ENCODE measurements at places on chromosomes 11 and 22.

- DNase-seq = no peak
Measured at GRCh38 chr11:81449588-81450156, 1284.0 kb downstream of the FAM181B start.

- no peak for DNase-seq
Measured at GRCh38 chr11:6734616-6735015, 37.2 kb downstream of the OR2AG2 start.

- peak; percentile 10 for DNase-seq
Measured at GRCh38 chr11:27076121-27076589, 35.5 kb downstream of the BBOX1 start.

- DNase-seq = peak; percentile 96
Measured at GRCh38 chr11:62905927-62906531, 15.1 kb downstream of the CHRM1 start.

DNA sequence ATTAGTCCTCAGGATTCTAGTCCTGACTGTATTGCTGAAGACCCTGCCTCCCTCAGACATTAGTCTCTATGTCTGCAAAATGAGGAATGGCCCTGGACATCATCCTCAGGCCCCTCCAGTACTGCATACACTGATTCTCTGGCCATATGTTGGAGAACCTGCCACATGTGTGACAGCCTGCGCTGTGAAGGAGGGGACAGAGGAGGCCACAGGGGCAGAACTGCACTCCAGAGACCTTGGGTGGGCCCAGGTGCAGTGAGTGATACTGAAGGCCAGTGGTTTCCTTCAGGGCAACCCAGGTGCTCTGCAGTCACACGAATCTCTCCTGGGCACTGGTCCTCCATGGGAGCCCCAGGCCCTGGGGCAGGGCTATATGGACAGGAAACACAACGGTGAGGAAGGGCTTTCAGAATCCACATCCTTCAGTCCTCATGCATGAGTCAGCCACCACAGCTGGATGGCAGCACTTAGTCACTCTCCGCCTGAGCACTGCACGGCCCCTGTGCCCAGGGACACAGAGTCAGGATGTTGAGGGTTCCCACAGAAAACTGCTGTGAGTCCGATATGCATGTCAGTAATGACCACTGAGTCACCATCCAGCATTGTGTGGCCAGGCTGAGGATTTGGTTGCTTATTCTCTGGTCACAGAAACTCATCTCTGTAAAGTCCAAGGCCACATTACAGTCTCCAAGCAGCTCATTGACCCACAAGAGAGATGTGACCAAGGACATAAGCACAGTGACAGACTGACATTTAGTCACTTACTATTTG, 39.7 kb downstream of the ME3 start:
- DNase-seq = peak; percentile 79

DNA sequence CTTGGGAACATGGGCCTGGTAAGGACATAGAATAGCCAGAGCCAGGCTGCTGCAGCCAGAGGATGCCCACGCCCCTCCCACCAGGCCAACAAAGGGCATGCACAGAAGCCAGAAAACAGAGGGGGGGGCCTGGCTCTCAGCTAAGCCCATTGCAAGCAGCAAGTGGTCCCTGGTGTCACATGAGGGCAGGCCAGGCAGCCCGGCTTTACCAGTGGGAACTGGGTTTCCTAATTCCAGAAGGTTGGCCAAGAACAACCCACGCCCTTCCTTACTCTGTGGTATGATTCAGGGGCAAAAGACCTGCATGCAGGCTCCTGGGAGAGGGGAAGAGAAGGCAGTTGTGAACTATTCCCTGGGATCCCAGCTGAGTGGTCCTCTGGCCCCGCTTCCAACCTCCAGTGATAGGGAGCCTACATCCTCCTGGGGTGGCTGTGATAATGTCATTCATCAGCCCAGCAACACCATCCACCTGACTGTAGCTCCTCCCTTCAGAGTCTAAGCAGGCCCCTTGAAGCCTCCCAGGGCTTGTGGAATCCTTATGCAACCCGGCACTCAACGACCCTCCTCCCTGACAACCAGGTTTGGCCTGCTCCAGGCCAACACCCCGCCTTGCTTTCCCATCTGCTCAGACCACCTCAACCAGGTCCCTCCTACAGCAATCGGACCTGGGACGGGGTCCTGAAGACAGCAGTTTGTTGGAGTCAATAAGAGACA, 62.1 kb upstream of the LMO1 start:
- DNase-seq = peak; percentile 28

DNA sequence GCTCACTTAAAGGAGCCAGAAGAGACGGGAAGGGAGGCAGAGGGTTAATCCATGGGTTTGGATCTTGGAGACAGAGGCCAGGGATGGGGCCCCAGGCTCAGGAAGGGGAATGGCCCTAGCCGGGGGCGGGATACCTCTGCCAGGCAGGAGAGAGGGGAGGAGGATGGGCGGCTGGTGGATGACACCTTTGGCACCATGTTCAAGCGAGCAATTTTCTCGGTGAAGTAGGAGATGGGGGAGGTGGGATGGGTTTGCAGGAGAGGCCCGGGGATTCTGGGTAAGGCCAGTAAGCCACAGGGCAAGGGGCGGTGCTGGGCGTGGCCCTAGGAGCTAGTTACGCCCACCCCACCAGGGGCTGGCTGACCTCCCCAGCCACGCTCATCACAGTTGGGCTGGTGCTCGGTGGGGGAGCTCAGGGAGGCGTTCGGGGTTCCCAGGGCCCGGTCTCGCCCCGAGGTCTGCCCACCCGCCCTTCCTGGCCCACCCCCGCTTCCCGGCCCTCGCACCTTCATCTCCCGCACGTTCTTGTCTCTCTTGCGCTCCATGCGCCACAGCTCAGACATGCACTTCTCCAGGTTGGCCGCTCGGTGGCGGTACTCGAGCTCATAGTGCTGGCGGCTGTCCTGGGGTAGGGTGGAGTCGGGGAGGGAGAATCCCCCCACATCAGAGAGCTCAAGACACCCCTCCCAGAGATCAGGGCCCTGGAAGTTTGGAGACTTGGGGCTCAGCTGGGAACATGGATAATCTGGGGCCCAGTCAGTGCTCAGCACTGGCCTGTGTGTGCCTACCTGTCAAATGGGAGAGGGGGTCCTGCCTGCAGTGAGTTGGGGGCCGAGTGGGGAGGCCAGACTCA, 12.7 kb downstream of the BAIAP2L2 start:
- peak; percentile 86 for DNase-seq
